GM23248 (cell line): ENCODE measurements at places on chromosomes 7 and 10.

- DNase-seq, result no peak
These were observed 3.4 kb downstream of the STYXL1 start for GRCh38 chr7:76044375-76044865.

DNA sequence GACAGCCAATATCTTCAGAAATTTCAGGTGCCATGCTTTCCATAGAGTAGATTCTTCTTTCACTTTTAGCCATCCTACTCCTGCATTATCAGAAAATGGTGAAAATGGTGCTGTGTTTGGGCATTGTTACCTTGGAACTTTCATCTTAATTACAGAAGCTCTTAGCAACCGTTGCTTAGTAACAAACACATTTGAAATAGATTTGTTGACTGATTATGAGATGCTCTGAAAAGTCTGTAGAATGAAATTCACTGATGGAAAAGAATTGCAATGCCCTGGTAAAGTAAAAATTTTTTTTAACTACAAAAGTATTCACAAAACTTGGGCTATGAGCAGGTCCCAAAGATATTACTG, 249.3 kb upstream of the NEBL start:
- DNase-seq, result no peak

- no peak for DNase-seq
These were observed 270.7 kb downstream of the BAMBI start for GRCh38 chr10:28948046-28948445.

- DNase-seq, result no peak
These were observed 36.4 kb downstream of the OR13A1 start for GRCh38 chr10:45278860-45279498.

DNA sequence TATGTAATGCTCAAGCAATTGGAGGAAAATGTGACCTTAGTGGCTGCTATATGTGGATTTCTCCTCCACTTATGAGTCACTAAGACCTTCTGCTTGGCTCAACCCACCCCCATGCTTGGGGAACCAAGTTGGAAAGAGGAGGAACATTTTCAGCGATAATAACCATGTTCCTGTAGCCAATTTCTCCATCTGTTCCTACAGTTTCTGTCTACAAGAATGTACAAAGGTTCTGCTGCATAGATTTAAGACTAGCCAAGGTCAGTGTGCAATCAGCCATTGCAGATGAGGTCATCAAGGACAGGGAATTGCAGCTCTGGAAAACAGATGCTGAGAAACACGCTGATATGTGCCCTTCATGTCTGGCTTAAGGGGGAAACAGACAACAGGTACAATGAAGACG, 5.6 kb upstream of the NRCAM start:
- DNase-seq, result peak; percentile 23
